ENCODE measurements at places on chromosomes 1 and 21.

- DNase-seq: no peak
These were observed 179.3 kb downstream of the NR5A2 start for GRCh38 chr1:200206761-200207160.

DNA sequence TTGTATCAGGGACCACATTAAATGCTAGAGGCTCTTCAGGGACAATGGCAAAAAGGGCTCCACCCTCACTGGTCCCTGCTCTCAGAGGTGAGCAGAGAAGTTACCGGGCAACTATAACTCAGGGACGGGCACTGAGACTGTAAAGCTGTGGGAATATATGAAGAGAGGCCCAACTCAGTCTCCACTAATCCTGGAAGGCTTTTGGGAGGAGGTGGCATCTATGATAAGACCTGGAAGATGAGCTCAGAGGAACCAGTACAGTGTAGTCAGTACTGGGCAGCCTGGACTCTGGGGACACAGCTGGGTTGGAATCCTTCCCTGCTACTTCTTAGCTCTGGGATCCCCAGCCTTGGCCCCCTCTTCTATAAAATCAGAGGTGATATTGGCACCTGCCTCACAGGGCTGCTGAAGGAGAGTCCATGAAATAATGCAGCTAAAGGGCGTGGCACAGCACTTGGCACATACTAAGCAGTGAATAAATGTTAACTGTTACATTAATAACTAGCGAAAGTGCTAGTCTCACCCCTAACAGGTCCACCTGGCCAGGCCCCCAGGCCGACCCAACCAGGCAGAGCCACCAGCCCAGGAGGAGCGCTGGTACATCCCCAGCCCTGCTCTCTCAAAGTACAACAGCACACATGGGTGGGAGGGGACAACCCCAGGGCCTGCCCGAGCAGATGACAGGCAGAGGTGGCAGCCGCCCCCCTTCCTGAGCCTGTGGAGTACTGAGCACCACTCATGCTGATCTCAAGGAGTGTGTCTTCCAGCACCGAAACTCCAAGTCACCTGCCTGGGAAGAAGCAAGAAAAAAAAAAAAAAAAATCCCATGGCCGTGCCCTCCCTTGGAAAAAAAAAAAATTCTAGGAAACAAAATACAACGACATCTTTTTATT is 62.7 kb downstream of the CASZ1 start:
- no peak for DNase-seq

GRCh38 chr1:182198006-182198605 is 136.6 kb upstream of the ZNF648 start:
- no peak for DNase-seq

GRCh38 chr21:27818847-27819246 is 852.0 kb upstream of the ADAMTS5 start:
- DNase-seq: no peak

DNA sequence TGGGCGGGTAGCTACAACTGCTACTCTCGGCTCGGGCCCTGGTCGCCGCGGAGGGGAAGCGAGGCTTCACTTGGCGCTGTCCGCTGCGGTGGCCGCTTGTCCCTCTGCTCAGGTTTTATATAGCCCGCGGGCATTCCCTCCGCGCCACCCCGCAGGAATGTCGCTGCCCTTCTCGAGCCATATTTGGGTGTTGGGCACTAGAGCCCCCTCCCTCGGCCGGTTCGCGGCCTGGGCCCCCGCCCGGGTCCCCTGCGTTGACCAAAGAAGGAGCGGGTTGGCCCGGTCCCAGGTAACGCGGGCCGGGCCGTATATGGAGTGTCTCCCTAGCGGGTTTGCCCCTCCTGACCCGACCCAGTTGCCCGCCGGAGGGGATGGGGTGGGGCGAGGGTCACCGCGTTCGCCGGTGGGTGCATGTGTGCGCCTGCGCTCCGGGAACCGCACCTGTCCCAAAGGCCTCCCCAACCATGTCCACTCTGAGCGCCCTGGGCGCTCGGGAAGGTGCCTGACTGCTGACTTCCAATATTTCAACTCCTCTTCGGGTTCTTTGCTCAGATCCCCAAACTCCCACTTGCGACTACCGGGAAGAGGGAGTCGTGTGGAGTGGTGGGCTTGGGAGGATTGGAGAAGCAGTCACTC is at the start of gene ACTA1:
TSS of gene ACTA1 (minus strand) at position 90 of the 636 bp plus-strand sequence. CDS start 979 bp downstream, outside the sequence.
- DNase-seq: no peak

GRCh38 chr21:16588433-16588860 is 858.7 kb downstream of the USP25 start:
- peak; percentile 74 for DNase-seq

DNA sequence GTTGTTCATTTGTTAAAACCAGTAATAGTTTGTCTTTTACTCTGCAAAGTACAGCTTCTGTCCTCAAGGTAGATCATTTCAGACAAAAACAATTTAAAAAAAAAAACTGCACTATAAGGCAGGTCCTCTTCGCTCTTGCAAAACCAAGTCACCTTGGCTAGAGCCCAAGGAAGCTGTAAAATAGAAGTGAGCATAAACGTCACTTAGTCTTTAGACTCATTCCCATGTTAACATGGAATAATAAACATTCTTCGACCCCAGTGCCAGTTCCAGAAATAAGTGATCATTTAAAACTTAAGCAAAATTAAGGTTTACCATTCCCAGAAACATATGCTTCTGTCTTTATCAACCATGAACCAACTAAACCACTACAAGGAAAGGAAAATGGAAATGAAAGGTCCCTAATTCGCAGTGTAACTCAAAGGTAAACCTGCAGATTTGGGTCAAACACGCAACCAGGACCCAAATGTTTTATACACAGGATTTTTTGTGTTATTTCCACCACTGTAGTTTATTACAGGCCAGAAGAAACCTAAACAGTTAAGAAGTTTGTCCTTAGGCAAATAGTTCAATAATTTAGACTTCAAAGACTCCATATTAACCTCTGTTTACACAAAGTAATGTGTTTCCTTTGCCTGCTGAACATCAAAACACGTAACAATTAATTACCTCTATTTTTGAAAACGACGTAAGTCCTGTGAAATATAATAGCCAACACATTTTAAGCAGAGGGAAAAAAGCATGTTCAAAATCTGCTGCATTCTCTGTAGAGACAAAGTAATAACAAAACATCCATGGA is 54.6 kb downstream of the TGFBR3 start:
- no peak for DNase-seq

GRCh38 chr1:93692026-93692425 is 10.4 kb upstream of the BCAR3 start:
- DNase-seq: no peak

GRCh38 chr1:10614377-10615225 is 139.9 kb downstream of the PEX14 start:
- DNase-seq: no peak

DNA sequence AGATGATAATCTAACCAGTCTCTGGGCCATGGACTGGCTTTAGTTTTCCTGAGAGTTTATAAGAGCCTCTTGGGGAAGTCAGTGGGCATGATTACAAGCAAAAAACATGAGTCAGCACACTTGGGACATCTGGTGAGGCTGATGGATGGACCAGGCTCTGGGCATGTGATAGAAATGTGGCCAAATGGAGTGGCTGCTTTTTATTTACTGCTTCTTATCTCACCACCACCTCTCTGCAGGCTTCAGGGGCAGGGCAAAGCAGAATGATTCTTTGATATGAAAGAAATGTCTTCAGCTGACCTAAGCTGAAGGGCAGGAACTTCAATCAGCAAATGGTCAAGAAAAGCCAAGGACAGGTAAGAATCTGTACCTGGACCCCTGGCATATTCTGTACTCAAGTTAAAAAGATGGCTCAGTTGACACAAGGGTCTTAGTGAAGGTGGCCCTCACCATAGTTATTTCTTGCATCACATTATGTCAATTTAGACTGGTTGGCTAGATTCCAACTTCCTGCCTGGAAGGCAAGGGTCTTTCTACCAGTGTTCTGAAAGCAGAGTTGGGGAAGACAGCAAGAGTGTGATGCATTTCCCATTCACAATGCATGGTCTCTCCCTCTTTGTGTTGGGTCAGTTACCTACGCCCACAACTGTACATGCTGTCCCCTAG is 162.8 kb downstream of the FASLG start:
- DNase-seq: no peak

- DNase-seq: peak; percentile 45
These were observed 120.8 kb upstream of the RRP15 start for GRCh38 chr1:218164111-218164929.

GRCh38 chr1:113141650-113142473 is 68.9 kb downstream of the LRIG2 start:
- DNase-seq: no peak

- DNase-seq: peak; percentile 32
These were observed 18.4 kb upstream of the RPL11 start for GRCh38 chr1:23673086-23673813.

DNA sequence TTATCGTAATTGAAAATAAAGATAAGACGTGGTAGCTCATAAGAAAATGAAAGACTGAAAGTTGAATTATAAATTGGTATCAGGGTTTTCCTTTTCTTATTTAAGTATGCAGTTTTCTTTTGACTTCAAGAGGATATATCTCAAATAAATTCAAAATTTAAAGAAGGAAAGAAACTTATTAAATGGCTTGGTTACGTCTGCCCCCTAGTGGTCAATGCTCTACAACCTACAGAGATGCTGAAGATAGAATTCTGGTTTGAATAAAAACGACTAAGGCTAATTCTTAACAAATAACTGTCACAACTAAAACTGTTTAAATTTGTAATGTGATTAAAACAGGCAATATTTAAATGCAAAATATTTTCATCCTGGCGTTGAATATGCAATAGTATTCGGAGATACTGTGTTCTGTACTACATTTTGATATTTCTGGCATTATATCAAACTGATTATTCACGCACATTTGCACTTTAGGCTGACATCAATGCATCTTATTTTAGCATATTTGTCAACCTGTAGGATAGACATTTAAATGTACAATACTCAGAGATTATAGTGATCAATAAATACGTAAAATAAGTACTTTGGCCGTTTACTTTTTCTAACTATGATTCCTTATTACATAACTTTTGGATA is 26.8 kb downstream of the IFI44 start:
- DNase-seq: no peak

DNA sequence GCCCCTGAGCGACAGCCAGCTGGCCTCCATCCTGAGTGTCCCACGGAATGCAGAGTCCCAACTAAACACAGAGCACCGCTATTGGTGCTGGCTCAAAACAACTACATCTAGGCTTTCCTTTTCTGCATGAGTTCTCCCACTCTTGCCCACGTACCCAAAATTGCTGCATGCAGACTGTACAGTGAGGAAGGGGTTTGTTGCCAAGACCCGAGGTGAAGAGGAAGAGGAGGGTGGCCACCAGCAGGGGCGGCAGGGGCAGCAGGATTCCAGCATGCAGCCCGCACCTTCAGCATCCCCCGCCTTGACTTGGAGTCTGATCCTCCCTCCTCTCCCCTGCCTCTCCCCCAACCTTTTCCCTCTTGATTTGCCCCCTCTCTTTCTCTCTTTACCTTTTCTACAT is 8.0 kb downstream of the S100A9 start:
- DNase-seq: no peak

GRCh38 chr1:220917101-220917500 is 37.9 kb downstream of the HLX start:
- no peak for DNase-seq

- no peak for DNase-seq
These were observed 87.2 kb downstream of the MAN1C1 start for GRCh38 chr1:25703671-25704266.

DNA sequence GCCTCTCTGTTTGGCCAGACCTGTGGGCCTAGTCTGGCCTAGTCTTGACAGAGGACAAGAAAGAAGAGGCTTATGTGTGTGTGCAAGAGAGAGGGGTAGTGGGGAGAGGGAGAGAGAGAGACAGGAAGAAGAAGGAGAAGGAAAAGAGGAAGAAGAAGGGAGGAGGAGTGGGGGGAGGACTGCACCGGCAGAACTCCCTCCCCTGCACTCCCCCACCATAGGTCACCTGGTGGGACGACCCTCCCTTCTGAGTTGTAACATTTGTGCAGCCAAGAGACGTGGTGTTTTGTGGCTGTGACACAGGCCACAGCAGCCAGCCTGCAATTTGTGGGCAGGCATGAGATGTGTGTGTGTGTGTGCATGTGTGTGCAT is 4.3 kb downstream of the INAVA start:
- DNase-seq: no peak

DNA sequence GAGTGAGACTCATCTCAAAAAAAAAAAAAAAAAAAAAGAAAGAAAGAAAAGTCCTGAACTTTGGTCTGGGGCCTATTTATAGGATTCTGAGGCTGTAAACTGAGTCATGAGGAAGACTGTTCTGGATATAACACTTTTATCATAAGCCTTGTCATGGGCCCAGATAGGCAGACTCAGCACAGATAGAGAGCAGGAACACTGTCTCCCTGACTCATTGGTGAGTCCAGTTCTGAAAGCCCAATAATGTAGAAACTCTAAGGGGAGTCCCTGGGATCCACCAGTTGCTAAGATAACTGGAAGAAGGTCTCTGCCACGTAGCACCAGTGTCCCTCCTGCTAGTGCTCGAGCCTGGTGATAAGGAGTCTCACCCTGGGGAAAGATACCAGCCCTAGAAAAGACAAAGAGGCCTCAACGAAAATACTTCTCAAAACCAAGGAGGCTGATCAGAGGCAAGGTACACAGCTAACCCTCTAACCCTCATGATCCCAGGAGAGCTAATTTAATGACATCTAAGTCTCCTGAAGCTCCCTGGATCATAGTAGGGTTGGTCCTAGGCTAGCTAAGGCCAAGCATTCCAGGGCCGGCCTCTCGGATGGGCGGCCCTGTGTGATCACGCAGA is 43.5 kb downstream of the LPAR3 start:
- DNase-seq: no peak

DNA sequence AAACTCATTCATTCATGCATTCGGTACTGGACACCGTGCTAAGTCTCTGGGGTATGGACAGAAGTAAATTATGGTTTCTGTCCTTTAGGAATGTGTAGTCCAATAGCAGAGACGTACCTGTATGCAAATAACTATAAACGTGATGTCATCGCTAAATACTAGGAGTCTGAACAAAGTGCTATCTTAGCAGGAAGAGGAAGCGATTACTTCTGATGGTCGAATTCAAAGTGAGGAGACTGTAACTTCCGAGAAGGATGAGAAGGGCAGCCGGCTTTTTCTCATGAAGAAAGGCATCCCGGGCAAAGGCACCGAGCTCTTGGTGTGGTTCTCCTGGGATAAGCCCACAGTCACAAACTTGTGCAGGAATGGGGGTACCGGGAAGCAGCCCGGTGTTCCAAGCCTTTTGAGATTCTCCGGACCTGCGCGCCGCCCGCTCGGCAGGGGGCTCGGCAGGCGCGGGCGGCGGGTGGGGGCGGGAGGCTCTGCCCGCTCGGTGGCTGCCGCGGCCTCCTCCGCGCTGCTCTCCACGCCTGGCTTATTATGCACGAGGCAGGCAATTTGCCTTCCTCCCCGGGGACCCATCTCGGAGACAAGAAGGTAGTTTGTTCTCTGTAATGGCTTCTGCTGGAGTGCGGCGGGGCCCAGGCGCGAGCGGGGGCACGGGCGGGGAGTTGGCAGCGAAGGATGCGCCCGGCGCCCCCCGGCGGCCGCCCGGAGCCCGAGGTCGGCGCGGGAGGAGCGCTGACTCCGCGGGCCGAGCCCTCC is 67.5 kb upstream of the CD1D start:
- peak; percentile 60 for DNase-seq

GRCh38 chr21:25456672-25457071 is 150.6 kb downstream of the MRPL39 start:
- DNase-seq: no peak

- no peak for DNase-seq
These were observed 42.1 kb downstream of the KIF1B start for GRCh38 chr1:10252508-10252907.

- DNase-seq: no peak
These were observed 2.5 kb upstream of the LHX8 start for GRCh38 chr1:75131565-75132241.
